Posterior vena cava (tissue), 2 donors: ENCODE measurements at places on chromosomes 6 and 20. TPM values are rescaled to one million over a fixed set of nuclear protein-coding genes. Genes with fewer than 3 reads are reported as not detected.

DNA sequence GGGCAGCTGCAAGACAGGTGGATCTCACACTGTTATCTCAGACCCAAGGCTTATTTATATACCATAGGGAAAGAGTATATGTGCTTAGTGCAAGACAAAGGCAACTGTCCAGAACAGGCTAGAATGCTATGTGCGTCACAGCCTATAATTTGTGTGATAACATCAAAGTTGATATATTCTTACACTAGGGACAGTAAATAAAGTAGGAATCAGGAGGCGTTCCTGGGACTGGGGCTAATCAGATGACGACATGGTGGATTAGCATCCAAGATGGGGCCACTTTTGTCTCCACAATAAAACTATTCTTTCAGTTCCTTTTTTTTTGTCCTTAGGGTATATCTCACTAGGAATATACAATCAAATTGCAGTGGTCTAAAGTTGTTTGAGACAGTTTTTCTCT, 54.9 kb upstream of the IER3 start:
- no peak for DNase-seq

DNA sequence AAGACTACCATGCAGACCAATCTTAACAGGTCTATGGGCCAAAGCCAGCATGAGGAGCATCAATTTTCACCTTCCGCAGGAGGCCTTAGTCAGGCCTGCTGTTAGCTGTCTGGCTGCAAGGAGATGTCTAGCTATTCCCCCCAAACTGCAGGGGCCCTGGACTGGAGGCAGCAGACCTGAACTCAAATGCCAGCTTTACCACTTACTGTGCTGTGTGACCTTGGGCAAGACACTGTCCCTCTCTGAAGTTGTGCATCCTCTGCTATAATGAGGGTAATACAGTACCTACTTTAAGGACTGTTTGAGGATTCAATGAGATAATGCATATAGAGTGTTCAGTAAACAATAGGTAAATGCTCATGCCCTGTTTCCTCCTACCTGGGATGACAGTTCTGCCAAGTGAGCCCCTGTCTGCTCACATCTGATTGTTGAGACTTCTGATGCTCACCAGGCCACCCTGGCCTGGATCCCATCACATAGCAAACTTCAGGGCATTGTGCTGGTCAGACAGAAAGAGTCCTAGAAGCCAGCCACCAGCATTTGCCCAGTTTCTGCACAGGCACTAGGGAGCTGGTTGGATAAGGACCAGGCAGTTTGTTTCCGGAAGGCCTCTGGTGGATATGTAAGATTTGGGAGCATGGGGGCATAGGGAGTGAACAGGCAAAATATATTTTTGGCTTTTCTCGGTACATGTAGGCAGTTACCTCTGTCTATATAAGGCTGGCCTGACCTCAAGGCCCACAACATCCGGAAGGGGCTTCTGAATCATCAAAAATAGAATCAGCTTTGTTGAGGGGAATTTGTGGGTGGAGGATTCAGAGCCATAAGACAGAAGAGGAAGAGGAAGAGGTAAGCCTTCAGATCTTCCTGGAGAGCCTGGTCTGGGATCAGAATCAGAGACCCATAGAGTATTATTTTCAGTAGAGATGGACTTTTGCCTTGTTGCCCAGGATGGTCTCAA, 2.3 kb upstream of the OCSTAMP start:
- DNase-seq: no peak

DNA sequence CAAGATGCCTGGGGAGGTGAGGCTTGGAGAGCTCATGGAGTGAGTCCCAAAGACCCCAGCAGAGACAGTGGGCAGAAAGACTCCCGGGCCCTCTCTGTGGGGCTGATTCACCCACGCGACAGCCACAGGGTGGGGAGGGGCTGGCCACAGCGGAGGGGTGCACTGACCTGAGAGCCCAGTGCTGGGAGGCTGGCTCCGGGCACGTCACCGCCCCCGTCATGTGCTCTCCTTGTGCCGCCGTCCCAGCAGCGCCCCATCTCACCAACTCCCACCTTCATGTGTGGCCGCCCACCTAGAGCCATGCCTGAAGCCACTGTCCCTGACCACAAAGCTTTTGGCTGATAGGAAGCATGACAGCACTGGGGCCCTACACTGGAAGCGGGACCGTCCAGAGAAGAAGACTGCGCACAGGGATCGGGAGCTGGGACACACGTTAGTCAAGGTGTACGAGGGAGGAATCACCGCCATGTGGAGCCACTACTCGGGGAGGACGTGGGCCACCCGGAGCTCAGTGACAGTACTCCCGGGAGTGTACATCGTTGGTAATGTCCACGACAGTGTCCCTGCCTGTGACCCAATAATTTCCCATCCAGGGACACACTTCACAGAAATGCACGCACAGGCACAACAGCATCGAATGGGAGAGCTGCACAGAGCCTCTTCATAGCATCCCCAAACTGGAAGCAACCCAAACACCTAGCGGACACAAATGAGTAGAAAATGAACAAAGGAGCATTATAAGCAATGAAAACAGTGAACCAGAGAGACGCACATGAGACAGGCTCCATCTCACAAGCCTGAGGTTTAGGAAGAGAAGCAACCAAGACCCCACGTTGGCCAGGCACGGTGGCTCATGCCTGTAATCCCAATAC, 28.4 kb upstream of the FOXC1 start:
- DNase-seq: no peak

DNA sequence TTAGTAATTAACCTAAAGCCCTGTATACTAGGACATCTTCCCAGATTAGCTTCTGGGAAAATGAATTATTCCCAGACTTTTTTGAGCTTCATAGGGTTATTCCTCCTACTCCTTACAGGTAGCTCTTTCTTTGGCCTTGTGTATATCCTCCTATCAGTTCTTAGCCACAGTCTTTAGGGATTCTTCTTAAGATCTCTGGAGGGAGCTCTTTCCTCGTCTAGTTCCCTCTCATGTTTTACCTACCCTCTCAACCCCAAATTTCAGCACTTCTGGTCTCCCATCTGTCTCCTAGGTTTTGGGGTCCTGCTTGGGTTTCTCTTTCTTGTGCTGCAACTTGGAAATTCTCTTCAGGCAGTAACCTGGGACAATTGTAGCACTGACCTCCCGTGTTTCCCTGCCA, 46.4 kb upstream of the SLC35B3 start:
- DNase-seq: no peak

DNA sequence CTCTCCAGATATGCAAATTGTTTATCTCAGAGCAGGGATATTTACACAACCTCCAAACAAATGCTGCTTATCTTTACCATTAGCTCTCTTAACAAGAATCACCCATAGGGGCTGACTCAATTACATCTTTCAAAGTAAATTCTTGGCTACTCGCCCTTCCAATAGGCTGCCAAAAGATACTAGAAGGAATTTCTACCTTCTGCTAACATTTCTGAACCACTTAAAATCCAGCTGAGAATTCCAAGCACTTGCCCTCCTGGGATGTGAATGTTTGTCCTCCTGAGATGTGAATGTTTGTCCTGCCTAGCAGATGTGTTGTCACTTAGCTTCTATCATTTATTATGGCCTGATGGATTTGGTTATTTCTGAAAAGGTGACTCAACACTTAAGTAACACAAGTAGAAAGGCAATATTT, 388.0 kb downstream of the GJA1 start:
- DNase-seq: no peak

DNA sequence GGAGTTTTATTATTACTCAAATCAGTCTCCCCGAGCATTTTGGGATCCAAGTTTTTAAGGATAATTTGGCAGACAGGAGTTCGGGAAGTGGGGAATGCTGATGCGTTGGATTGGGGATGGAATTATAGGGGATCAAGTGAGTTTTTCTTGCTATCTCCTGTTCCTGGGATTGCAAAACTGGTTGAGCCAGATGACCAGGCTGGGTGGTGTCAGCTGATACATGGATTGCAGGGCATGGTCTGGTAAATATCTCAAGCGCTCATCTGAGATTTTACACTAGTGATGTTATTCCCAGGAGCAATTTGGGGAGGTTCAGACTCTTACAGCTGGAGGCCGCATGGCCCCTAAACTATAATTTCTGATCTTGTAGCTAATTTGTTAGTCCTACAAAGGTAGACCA, 54.7 kb downstream of the ENPP1 start:
- no peak for DNase-seq

- DNase-seq: no peak
Measured at GRCh38 chr20:38987777-38988176, 25.6 kb downstream of the DHX35 start.

The RBPJL gene
- total RNA-seq: not detected

GRCh38 chr20:10603971-10604864, 69.6 kb downstream of the JAG1 start:
- DNase-seq: no peak

GRCh38 chr6:2038092-2038491, 207.3 kb downstream of the GMDS start:
- no peak for DNase-seq

GRCh38 chr6:5478380-5478779, 217.1 kb downstream of the FARS2 start:
- no peak for DNase-seq

GRCh38 chr20:46020555-46020954, 8.5 kb upstream of the SLC12A5 start:
- no peak for DNase-seq

The OXT gene
- not detected for total RNA-seq

The FAM209A gene
- not detected for total RNA-seq

DNA sequence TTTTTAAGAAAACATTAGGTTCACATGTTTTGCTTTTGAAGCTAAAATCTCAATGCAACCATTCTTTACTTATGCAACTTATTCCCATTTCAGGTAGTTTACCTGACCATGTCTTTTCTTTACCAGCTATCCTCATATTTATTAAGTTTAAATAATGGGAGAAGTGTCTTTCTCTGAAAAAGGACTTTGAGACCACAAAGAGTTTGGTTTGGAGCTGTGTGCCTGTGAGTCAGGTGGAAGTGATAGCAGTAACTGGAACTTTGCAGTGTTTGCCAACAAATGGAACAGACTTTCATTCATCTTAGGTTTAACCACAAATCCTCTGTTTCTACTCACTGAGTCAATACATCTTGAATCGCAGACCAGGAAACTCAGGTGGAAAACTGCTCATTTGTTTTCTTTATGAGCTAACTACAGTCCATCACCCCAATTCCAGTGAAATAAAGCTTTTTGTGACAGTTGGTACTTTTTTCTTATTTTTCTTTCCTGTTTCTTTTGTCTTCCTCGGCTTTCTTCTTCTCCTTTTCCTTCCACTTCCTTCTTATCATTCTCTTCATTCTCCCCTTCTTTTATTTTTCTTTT, 148.3 kb upstream of the RIN2 start:
- no peak for DNase-seq

GRCh38 chr6:4774296-4774695, 1.9 kb upstream of the CDYL start:
- DNase-seq: no peak

- DNase-seq: no peak
Measured at GRCh38 chr20:49476016-49476355, 6.5 kb downstream of the KCNB1 start.

The TAGAP gene
- 2.3 TPM for total RNA-seq

GRCh38 chr20:3157817-3158216, 1.8 kb downstream of the FASTKD5 start:
- no peak for DNase-seq
